HS-27A (cell line): ENCODE measurements at places on chromosomes 3 and 15.

- no peak for DNase-seq
Observed at GRCh38 chr3:52032702-52033408, 23.5 kb downstream of the DUSP7 start.

- no peak for DNase-seq
Observed at GRCh38 chr15:98002866-98003265, 42.4 kb downstream of the ARRDC4 start.

DNA sequence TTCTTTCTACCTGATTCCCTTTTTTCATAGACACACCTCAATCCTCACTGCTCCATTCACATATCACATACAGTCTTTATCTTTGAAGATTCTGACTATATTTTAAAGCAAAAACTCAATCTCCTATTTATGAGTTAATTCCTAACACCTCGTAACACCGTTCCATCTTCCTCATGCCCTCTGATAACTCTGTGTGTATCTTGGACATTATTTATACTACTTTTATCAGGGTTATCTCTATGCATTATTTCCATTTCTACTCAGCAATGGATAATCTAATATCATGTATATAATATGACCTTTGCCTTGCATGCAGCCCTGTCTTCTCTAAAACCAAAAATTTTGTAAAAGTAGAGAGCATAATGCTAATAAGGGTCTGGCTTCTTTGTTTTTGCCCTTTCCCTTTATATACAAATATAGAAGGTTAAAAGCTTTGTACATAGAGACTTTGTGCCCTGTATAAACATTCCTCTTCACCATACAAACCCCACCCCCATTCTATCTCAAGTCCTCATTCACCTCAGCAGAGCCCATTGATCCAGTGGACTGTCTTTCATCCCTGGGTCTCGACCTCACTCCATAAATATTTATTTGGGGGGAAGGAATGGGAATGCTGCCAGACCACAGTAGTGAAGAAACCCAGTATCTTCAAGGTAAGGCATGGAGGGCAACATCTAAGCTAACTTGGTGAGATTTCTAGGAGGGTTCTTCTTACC is 21.8 kb downstream of the TRIM42 start:
- DNase-seq, result no peak

GRCh38 chr3:178270838-178271237 is 265.4 kb upstream of the KCNMB2 start:
- no peak for DNase-seq

DNA sequence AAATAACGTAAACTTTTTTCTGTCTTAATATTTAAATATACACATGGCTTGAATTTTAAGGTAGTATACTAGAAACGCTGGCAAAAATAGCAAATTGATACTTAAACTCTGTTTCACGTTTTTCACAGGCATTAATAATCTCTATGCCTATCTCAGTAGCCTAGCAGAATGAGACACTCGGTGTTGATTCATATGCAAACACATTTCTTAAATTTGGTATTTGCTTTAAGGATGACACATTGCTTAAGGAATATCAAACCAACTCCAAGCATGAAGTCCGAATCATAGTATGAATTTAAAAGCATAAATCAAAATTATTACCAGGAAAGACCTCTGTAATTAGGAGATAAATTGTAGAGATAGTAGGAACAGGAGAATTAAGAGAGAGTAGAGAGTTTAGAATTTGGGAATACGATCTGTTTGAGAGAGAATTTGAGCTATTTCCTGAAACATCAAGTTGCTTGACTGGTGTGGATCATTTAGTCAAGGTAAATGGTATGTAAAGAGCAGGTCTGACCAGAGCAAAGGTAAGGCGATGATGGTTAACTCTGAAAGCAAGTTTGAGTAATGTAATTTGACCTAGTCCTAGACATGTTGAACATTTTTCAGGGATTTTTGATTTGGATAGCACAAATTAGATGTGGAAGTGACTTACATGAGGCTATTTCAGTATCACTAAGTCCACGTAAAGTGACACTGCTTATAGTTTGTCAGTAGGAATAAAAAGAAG is 236.1 kb downstream of the ROBO1 start:
- DNase-seq, result no peak

DNA sequence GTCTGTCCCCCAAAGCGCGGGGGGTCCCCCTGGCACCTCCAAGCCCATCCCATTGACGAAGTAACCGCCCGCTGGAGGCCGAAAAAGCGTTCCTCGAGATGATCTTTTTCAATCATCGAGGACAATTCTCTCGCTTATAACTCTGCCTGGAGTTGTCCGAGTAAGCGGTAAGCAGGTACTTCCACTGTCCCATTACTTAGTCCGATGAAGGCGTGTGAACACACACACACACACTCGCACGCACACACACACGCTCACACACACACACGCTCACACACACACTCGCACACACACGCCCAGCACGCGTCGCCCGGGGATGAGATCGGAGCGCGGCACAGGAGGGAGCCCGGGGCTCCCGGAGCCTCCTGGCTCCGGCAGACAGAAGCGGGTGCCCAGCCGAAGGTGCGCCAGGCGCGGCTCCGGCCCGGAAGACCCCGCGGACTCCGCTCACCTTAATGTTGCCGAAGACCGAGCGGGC is 430 bp downstream of the SLCO2A1 start:
- no peak for DNase-seq

DNA sequence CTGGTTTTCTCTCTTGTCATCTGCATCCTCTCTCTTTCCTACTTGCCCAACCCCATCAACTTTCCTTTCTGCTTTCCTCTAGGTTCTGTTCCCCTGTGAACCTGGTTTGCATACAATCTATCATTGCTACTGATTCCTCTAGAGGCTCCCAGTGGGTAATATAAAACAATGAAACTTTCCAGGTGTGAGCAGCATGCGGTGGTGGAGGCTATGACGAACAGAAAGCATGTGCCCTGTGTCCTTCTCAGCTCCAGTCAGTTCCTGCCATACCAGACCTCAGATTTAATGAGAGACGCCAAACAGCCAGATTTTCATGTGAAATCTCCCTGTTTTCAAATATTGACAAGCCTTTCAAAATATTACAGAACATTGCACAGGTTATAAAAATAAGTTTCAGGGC is 3.5 kb upstream of the ACAP2 start:
- DNase-seq, result no peak

- no peak for DNase-seq
Observed at GRCh38 chr3:59558906-59559720, 509.3 kb upstream of the CFAP20DC start.

GRCh38 chr3:163722405-163722804 is 1355.9 kb downstream of the SI start:
- no peak for DNase-seq

DNA sequence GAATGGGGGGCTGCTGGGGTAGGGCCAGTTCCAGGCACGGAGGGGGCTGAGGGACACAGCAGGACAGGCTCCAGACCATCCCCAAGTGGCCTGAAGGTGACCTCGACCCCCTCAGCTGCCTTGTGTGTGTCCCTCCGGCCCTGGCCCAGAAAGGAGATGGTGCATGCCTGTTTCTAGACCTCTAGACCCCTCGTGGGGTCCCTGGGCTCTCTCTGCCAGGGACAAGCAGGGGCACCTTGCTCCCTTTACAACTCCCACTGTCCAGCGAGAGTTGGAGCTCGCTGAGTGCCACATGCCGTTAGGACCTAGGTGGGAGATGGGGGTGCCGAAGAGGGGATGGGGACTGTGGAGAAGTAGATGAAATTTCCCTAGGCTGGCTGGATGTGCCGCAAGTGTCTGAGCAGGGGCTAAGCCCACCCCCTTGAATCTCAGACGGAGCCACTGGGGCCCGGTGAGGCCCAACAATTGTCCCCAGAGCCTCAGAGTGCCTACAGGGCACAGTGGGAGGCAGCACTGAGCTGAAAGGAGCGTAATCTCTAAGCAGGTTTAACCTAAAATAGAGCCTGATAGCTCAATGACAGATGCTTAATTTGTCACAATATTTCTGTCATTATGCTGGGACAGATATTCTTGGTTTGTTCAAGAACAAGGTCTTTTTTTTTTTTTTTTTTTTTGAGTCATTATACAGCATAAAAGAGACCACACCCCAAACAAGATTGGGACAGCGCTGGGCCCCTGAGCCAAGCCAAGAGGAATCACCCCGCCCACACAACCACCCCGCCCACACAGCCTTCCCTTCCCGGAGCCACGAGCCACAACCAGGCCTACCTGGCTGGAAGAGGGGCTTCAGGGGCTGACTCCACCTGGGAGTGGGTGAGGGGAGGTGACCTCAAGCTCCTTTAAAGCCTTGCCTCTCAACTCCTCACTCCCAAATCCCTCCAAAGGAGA is 23.6 kb upstream of the KLF13 start:
- no peak for DNase-seq

DNA sequence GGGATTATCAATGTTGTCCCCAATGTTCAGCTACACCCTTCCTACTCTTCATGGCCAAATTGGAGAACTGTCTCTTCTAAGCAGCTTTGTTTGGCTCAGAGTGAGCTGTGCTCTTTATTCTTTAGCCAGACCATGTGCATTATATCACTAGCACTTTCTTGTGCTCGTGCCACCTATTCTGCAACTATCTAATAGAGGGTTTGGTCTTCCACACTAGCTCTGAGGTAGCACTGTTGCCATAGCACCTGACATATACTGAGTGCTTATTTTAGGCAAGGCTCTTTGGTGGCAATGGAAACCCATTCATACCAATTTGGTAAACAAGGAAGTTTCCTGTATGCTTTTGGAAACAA is 394.3 kb upstream of the C2CD4B start:
- DNase-seq, result no peak

DNA sequence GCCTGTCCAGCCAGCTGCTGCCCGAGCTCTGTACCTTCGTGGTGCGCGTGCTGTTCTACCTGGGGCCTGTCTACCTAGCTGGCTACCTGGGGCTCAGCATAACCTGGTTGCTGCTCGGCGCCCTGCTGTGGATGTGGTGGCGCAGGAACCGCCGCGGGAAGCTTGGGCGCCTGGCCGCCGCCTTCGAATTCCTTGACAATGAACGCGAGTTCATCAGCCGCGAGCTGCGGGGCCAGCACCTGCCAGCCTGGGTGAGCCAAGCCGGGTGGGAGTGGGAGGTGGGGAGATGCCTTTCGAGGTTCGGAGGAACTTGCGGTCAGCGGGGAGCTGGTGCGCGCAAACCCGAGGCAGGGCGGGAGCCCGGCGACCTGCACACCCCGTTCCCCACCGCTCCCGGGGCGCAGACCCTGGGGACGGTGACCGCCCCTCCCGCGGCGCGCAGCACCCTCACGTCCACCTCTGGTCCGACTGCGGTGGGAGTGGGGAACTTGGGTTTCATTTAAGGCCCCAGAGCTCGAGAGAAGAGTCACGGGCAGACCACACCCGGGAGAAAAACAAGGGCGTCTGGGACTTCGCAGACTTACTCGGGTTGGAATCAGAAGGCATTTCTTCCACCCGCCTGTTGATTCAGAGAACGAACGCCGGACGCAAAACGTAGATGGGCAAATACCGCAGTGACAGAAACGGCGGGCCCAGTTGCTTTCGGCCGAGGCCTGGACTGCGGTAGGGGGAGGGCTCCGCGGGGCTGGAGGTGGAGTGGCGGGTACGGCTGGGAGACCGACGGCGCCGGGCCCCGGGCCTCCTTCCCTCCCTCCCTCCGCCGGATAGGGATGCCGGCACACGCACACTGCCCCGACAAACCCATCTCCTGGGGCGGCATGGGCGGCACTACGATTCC is 708 bp downstream of the ESYT3 start:
- DNase-seq, result no peak

GRCh38 chr3:99248130-99248529 is 346.6 kb upstream of the DCBLD2 start:
- DNase-seq, result no peak

DNA sequence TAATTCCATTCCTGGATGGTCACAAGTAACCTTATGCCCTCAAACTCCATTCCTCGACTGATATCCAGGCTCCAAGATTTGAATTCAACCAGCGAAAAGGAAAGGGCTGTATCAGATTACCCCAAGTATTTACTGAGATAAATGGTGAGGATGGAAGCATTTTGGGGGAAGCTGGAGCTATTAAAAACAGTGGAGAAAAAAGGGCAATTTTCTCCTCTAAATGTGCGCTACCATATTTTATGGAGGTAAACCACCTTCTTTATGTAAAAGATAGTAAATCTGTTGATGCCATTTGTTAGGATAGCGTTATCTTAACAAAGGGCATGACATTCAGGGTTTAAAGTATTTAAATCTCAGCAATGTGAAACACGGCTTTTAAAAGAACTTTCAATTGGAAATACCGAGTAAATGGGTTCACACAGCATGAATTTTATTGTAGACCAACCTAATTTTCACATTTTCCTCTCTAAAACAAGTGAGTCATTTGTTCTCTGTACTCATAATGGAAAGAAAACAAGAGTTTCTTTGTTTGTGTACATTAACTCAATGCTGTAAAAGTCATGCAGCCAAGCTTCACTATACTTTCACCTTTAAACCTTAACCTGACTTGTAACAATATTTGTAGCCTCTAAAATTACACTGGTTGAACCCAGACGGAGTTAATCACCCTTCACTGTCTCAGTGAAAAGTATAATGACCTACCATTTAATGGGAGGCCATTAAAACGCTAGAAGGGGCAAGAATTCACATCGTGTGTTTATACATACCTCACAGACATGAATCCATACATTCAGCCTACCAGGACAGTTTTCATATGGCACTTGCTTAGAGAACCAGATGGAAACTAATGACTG is 773.4 kb downstream of the ROBO1 start:
- DNase-seq, result no peak

GRCh38 chr3:18445401-18446148 is 20.4 kb upstream of the SATB1 start:
- no peak for DNase-seq

DNA sequence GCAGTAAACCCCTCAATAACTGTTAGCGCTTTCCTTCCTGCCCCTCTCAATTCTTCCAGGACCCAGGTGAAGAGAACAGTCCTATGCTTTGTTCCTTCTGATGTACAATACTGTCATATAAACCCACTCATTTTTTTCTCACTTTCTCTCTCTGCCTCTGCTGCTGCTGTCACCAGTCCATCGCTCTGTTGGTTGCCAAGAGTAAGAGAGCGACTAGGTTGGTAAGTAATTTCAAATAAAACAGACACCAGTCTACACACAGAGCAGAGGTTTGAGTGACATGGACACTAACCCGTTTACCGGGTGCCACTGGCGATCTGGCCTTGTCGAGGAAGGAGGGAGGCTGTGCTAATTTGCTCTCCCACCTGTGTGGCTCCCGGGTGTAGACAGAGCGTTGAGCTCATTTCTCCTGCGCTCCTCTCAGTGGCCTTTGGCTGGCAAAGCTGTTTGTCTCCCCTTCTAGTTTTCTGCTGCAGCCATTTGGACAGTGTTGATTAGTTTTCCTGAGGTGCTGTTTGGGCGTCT is 215.4 kb downstream of the THSD4 start:
- no peak for DNase-seq

DNA sequence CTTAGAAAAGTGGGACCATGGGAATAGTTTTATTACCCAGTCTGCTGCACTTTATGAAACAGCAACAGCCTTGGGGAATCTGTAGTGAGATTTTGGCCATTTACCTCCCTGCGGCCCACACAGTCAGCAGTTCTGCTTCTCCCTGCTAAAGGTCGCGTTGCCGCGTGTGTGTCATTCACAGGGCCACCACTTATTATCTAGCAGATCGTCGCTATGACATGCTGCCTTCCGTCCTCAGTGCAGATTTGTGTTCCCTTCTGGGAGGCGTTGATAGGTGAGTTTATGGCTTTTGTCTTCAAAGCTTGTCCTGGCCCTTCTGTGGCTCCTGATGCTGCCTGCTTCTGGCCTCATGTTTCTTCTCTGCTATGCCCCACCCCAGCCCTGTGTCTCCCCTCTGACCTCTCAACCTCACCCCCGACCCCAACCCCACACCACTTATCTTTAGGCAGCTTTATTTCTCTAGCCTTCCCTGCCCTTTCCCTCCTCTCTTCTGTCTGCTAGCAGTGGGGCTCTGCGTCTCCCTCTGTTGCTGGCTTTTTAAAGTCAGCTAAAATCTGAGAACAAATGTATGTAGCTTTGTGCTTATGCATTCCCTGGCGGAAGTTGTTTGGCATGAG is 30.1 kb downstream of the DIS3L start:
- DNase-seq, result no peak

- DNase-seq, result no peak
Observed at GRCh38 chr3:173584838-173585831, 187.6 kb downstream of the NLGN1 start.
